ENCODE measurements at places on chromosomes 1 and 21.
A peak's percentile ranks its signal among the peaks of the same experiment; 100 is the strongest.

GRCh38 chr1:207003210-207003609, 29.3 kb downstream of the C1orf116 start:
- no peak for DNase-seq

GRCh38 chr1:27633640-27634176, 1.3 kb downstream of the FGR start:
- no peak for DNase-seq

DNA sequence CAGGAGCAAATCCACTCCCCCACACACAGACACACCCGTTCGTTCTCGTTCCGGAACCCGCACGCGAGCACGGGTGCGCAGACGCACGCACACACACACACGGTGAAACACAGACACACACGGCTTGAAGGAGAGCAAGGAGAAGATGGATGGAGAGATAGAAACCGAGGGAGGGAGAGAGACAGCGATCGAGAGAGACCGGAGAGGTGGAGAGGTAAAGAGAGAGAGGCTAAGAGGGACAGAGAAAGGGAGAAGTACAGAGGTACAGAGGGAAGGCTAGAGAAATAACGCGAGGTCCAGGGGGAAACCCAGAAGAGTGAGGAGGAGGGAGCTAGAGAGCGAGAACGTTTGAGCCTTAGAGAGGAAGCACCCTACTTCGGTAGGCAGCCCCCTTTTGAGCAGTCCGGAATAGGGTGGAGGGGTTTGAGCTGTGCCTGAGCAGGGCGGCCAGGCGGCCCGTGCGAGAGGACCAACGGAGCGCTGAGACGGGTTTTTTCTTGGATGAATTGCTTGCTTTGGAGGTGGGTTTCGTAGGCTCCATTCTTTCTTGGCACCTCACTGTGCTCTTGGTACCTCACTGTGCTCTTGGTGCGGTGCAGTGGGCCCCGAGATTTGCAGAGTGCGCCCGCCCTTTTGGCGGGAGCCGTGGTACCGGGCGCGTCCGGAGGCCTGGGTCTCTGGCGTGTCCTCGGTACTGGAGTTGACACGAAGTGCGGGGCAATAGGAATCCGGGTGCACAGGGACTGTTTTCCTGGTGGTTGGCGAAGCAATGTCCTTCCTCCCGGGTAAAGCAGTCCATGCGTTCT, 88.4 kb upstream of the RHOU start:
- peak; percentile 52 for DNase-seq

GRCh38 chr1:216922406-216922805, 199.2 kb upstream of the ESRRG start:
- DNase-seq: no peak

- DNase-seq: no peak
These were observed 145.2 kb downstream of the PGBD5 start for GRCh38 chr1:230280906-230281413.

DNA sequence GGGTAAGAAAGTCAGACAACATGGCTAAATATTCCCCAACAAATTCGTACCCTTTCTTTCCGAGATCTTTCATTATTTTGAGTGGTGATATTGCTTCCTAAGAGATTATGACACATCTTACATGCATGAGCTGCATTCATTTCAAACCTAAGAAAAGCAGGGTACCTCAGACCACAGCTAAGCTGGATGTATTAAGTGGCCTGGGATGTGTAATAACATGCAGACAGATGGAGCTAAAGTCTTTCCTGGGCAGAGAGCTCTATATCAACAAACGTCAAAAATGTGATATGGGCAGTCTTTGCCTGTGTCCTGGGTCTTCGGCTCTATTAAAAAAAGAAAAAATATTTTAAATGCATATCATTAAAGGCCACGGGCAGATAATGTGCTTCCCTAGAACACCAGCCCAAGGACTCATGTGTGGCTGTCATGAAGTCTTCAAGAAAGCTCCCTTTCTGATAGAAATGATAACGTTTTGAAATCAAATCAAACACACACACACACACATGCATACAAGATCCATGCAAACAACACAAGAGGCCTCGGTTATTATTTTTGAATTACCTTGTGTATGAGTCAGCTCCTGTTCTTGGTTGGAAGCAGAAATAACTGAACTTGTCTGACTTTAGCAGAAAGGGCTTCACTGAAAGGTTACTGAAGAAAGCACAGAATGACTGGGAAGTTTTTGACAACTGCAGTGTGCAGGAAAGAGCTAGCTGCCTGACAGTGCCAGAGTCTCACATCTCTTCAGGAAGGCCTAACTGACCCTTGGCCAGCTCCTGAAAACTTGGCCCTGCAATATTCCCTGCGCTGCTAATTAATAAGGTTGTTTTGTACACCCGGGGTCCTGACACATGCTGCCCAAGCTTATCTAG, 231.2 kb downstream of the DSCAM start:
- no peak for DNase-seq

DNA sequence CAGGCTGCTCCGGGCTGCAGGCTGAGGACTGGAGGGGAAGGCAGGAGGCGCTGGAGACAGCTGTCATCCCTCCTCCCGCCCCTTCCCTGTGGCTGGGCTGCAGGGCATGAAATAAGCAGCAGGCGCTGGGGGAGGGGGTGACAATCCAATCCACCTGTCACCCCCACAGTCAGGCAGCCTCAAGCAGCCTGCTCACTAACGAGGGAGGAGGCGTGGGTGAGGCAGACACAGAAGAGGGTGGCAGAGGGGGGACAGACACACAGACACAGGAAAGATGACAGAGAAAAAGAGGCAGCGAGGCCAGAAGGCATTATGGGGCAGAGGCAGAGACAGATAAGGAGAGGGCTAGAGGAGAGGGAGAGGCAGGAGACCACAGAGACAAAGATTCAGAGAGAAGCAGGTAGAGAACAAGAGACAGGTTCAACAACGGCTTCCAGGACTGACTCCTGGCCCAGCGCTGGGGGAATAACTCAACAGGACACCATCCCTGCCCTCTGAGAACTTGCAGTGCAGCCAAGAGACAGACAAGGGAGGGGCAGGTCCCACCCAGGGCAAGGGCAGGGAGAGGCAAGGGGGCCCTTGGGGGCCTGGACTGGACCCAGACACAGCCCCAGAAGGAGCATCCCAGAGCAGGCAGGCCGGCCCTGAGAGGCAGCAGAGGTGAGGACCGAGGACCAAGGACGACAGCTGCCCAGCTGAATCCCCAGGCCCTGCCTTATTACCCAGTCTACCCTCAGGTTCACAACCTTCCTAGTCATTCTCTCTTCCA, 11.2 kb downstream of the MEF2D start:
- DNase-seq: peak; percentile 52
